RKO (cell line): ENCODE measurements at places on chromosomes 1 and 21.

- DNase-seq = no peak
These were observed 5.4 kb downstream of the NPR1 start for GRCh38 chr1:153683854-153684253.

DNA sequence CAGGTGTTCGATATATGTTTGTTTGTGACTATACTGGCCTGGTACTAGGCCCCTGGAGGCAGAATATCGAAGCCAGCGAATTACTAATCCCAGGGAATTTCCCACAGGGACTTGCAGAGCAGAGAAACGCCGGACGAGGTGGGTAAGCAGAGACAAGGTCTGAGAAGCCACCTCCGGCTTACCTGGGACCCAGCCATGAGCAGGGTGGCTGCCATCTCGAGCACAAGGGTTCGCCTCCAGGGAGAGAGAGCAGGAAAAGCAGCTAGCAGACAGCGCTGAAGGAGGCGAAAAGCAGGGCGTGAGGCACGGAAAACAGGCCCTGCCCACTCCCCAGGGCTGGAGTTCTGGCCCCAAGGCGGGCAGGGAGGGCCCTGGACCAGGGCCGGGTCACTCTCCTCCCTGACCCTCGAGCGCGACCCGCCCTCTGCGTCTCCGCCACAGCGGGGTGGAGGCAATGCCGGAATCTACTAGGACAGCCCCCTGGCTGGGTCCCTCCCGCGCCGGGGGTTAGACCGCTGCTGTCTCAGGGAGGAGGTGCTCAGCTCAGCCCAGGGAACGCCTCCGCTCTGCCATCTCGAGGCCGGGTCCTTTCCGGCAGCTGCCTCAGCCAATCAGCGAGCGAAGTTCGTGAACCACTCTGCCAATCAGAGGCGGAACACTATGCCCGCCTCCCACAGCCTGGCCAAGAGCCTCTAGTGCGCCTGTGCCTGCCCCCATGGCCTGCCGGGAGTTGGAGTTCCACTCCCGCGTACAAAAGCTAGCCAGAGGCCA lies 1.7 kb downstream of the ZNF436 start:
- DNase-seq = peak; percentile 99

DNA sequence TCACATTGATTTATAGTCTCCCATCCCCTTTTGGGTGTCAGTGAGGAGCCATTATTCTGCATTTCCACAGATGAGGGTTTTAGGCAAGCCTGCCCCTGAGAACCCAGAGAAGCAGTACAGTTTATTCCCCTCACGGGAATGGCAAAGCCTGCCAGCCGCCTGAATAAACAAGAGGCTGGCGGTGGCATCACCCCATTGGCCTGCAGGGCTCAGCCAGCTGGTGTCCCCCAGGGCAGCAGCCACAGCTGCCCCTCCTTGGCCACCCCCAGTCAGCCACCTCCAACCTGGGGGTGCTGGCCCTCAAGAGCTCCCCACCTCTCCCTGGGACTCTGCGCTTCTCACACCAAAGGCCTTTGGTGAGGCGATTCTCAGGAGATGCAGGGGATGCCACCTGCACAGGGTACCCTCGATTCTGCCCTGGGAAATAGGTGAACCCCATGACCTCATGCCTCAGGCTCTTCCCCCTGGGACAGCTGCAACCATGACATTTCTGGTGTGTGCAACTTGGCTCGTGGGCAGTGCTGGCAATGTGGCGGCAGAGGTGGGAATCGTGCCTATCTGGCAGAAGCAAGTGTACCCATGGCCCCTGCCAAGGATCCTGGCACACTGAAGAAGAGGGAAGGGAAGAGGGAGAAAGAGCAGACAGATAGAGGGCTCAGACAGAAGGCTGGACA lies 14.0 kb downstream of the OLFML2B start:
- DNase-seq = no peak

GRCh38 chr21:17602874-17603273 lies 9.8 kb downstream of the BTG3 start:
- no peak for DNase-seq

- DNase-seq = no peak
These were observed 12.6 kb upstream of the HMGN2 start for GRCh38 chr1:26459573-26460031.

- no peak for DNase-seq
These were observed 461.9 kb downstream of the CAMTA1 start for GRCh38 chr1:7247158-7247557.

- DNase-seq = no peak
These were observed 15.5 kb downstream of the TEX38 start for GRCh38 chr1:46687093-46687659.

DNA sequence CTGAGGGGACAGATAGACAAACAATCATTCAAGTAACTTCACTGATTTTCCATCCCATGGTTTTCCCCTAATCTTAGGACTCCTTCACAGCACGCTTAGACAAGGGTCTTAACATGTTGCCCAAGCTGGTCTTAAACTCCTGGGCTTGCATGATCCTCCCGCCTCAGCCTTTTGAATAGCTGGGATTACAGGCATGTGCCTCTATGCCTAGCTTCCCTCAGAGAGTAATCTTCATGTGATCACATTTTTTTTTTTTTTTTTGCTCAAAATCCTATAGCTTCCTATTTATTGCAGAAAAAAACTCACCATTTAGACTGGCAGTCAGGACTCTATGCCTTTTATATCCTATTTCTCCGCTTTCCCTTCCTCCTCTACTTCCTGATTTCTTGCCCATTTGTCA lies 90.4 kb upstream of the DPH5 start:
- DNase-seq = no peak

- DNase-seq = no peak
These were observed 5.9 kb downstream of the EDEM3 start for GRCh38 chr1:184748740-184749139.

- no peak for DNase-seq
These were observed 64.0 kb downstream of the SLC9A1 start for GRCh38 chr1:27090911-27091310.

GRCh38 chr1:202802998-202803932 lies 5.0 kb downstream of the KDM5B start:
- DNase-seq = no peak

- DNase-seq = no peak
These were observed 38.5 kb upstream of the PGBD5 start for GRCh38 chr1:230464671-230465070.

DNA sequence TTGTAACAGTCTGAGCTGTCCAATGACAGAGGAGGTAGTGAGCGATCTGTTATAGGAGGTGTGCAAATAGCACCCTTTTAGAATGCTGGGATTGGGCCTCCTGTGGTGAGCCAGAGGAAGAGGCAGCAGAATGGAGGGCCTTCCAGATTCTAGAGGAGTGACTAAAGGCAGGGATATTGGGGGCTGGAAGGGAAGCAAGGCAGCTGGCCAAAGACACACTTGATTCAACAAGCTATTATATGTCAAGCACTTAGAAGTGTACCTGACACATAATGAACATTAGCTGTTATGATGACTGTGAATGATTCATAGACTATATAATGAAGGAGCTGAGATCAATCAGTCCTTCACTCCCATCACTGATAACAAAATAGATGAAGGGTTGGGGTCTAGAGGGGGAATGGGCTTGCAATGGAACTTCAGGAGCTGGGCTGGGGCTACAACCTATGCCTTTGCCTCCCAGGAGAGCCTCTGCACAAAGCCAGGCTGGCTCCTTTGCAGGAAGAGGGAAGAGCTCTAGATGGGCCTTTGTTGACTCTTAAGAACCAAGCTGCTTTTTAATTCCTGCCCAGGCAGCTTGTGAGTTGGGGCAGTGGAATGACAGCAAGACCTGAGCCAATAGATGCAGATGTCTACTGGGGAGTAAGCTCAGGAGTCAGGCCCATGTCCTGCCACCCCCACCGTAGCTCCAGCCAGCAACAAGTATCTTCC lies 2.3 kb upstream of the MKNK1 start:
- peak; percentile 68 for DNase-seq

DNA sequence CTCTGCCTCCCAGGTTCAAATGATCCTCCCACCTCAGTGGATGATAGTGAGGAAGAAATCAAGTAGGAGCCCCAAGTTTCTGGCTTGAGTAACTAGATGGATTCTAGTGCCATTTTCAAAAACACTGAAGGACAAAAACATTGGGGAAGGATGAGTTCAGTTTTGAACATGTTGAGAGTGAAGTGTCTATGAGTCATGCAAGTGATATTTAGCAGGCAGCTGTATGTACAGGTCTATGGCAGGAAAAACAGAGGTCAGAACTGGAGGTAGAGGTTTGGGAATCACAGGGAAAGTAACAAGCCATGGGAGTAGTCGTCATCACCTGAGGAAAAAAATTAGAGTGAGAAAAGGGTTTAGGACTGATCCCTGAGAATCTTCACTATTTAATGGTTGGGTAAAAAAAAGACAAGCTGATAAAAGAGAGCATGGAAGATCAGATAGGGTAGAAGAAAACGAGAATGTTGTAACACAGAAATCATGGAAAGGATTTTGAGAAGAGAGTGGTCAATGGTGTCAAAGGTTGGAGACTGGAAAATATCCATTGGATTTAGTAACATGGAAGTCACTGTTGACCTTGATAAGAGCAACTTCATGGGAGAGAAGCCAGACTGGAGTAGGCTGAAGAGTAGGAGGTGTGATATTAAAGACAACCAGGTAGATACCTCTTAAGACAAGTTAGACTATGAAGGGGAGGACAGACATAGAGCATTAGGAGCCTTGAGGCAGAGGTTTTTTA lies 53.1 kb downstream of the DIPK1A start:
- peak; percentile 18 for DNase-seq

DNA sequence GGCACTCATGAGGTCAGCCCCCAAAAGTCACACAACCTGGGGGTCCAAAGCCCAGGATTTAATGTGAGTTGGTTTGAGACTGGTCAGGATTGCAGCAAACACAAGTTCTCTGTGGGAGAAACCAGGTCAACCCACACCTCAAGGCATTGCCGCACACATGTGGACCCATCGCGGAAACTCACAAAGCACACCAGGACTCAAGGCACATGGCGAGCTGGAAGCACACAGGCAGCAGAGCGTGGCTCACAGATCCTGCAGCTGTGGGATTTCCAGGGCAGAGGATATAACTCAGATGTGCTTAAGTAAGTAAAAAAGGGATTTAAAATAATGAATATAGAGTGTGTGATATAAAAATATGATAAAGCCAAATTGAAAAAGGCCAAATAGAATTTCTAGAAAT lies 51.6 kb upstream of the ADARB1 start:
- no peak for DNase-seq

GRCh38 chr1:26277261-26277661 lies 2.6 kb upstream of the SH3BGRL3 start:
- DNase-seq = no peak

GRCh38 chr1:213541641-213542040 lies 446.1 kb upstream of the PROX1 start:
- no peak for DNase-seq

DNA sequence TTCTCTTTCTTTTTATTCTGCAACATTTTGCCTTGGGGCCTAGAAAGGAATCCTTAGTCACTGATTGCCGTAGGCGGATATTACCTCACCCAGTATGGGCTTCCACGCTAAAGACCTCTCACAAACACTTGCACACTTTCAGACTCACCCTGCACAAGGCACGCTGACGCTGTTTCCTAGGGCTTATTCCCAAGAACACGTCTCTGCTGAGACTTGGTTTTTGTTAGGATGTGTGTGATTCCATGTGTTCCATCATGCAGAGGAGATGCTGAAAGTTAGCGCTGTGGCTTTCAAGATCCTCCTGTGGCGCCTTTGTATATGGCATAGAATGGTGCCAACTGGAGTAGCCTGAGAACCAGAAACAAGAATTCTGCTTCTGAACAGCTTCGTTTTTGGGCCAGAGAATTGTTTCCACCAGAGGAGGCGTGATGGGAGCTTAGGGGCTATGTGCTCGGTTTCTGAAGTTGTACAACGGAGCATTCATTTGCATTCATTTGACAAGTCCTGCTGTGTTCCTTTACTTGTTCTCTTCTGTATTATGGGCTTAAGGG lies 297.0 kb downstream of the DISC1 start:
- DNase-seq = no peak

GRCh38 chr1:179876300-179876715 lies 1.3 kb downstream of the TOR1AIP2 start:
- peak; percentile 75 for DNase-seq

- DNase-seq = peak; percentile 29
These were observed 16.1 kb upstream of the PSMD4 start for GRCh38 chr1:151238467-151238739.

GRCh38 chr1:78033797-78034172 lies 12.0 kb upstream of the GIPC2 start:
- DNase-seq = no peak

DNA sequence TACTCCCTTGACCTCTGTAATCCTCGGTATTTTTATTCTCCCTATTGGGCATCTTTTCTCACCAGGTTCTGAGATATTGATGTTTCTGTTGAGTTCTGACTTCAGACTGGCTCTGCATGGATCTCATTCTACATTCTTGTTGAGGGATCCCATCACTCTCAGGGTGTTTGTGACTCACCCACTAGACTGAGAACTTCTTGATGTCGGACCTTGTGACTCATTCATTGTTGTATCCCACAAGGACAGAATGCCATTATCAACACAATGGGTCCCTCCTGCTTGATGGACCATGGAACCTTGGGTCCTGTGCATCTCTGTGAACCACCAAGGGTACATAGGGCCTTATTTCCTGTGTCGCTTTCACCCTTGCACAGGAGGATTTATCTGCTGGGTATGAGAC lies 174.1 kb downstream of the PBX1 start:
- no peak for DNase-seq

DNA sequence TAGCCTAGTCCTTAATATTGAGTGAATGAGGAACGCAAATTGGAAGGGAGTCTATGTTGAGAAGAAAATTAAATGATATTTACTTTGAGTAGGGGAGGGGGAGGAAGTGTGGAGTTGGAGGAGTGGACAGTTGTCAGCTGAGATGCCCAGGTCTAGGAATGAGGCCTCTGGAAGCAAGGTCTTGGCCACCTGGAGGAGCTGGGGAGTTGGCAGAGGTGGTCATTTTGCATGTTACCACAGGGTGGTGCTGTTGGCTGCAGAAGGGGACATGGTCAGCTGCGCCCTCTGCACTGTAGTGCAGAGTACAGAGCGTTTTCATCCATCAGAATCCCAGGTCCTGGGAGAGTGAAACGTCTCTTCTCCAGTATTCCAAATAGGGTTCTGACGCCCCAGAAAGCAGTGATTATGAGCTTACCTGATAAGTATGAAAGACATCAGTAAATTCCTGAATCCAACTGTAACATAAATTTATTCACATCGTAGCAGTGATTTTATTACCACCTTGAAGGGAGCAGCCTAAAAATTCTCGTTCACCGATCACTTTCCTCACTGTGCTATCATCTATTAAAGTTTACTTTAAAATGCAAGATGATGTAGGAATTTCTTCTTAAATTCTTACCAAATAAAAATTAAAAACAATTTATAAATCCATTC lies 13.8 kb downstream of the PARK7 start:
- peak; percentile 84 for DNase-seq
